Activated CD8-positive, alpha-beta T cell treated with anti-CD3 and anti-CD28 coated beads, Interleukin-2, amount 10 ng/mL, durations not matched to agents 7 days and 5 days (primary cell): ENCODE measurements at places on chromosomes 4 and X.

DNA sequence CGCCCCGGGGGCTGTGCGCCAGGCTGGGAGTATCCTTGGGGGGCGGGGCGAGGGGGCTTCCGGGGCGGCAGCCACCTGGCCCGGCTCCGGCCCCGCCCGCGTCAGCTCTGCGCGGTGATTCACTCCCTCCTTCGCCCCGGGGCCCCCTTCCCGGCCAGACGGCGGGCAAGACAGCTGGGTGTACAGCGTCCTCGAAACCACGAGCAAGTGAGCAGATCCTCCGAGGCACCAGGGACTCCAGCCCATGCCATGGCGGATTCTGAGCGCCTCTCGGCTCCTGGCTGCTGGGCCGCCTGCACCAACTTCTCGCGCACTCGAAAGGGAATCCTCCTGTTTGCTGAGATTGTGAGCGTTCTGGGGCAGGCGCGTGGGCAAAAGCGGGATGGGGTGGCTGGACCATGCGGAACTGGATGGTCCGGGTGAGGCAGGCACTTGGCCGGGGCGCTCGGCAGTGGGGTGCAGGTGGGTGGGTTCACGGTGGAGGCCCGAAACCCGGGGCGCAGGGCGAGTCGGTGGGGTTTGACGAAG, at the start of gene PLP2:
PLP2 (plus strand) TSS at position 147 of the 528 bp plus-strand sequence; CDS start at position 250, 103 bp downstream.
- peak within 1 kb of the TSS; percentile 85 for H3K4me3 ChIP-seq
- peak within 1 kb of the TSS; percentile 90 for H3K27ac ChIP-seq
- H3K4me1 ChIP-seq = peaks cover 48% of the 10 kb centered on the region
- no peaks in the 10 kb centered on the region for H3K27me3 ChIP-seq
- peak; percentile 77 for DNase-seq

- no peaks in the 10 kb centered on the region for H3K27me3 ChIP-seq
- no peak overlapping the region for H3K27ac ChIP-seq
- no peak for DNase-seq
These were observed 231.1 kb upstream of the CENPE start for GRCh38 chr4:103429283-103429682.

DNA sequence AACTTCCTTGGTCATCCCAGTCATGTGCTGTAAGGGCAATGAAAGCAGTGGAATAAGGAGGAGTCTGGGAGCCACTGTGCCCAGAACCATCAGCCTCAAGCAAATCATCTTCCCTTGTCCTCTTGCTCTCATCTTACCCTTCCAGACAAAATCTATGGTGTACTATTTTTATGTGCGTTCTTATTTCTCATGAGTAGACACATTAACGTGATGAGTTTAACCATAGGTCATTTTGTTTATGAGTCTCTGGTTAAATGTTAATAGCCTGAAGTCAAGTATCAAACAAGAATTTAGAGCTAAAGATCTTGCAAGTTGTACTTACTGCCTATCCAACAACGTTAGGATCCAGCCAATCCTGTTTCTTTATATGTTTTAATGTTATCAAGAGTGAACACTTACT, 495.3 kb downstream of the SPRY1 start:
- no peak for DNase-seq
- H3K36me3 ChIP-seq = no peaks in the 10 kb centered on the region
- no peak overlapping the region for H3K27ac ChIP-seq
- no peaks in the 10 kb centered on the region for H3K4me1 ChIP-seq
- H3K4me3 ChIP-seq = no peak overlapping the region

DNA sequence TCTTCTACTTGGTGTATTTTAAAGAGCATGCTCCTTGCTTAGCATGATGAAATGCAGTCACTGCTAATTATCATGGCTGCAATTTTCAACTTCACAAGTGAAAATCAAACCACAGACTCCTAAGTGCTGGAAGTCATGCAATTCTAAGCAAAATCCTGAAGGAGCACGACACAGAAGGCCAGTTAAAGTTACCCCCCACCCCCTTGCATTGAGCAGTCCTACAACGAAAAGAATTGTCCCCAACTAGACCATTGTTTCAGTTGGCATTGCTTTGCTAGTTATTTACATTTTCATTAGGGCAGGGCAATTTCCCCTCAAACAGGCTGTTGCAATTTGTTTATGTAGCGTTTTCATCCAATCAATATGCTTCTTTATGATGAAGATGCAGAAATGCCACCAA, 321.2 kb downstream of the PCDH7 start:
- H3K27me3 ChIP-seq = no peaks in the 10 kb centered on the region
- no peaks in the 10 kb centered on the region for H3K36me3 ChIP-seq
- H3K27ac ChIP-seq = no peak overlapping the region
- no peak overlapping the region for H3K4me3 ChIP-seq
- DNase-seq = no peak
